ENCODE measurements at places on chromosomes 2 and 18.

DNA sequence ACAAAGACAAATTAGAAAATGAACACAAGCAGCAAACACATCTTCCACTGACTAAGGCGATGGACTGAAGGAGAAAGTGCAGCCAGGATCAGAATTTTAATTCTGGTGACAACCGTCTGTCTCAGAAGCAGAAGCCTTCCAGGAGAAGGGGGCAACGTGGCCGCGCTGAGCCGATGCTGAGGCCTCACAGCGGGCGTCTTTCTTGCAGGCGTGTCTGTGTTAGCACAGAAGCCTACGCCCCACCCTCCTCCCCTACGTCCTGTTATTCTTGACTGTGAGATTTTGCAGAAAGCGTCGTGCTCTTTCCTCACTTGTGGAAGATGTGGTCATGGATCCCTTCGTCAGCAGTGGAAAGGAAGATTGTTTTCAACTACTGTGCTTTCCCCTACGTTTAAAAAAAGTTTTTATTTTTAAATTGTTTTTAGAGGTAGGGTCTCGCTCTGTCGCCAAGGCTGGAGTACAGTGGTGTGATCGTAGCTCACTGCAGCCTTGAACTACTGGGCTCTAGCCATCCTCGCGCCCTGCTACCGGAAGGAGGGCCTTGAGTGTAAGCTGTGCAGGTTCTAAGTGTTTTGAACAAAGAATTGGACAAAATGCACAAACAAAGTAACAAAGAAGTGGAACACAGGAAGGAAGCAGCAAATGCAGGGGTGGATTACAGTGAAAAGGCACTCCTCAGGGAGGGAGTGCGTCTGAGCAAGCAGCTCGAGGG, 422.0 kb downstream of the GALR1 start:
- no peak for DNase-seq

- no peak for DNase-seq
These were observed 40.6 kb downstream of the FASTKD2 start for GRCh38 chr2:206805887-206806607.

DNA sequence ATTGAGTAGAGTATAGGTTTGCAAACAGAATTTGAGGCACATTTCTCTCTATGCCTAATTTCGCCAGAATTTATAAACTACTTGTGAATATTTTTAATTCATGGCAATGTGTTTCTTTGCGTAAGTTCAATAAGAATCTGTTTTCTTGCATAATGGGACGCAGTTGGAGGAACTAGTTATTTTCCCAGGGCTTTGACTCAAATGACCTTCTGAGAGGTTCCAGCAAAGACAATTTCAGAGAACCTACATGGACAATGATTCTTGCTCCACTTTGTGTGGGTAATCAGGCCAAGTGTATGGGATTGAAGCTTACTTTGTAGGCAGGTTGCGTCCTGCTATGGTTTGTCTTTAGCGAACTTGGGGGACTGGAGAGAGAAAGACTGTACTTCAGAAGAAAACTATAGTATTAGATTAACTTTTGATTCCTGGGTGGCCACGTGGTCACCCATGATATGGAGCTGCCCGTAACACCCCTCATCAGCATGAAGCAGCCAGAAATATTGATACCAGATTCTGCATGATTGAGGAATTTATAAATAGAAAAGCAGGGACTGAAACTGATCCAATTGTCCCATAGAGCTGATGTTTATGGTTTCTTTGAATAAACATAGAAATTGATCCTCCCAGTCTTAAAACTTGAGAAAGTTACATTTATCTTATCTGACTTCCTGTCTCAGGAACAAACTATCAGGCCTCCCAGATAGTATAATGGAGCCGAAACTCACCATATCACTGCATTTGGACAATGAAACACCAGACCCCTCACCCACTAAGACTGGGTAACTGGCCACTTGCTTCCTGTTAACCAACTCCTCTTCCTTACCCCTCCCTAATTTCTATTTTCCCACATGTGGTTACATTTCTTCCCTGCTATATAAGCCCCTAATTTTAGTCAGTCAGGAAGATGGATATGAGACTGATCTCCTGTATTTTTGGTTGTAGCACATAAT, 815.3 kb upstream of the HS6ST1 start:
- no peak for DNase-seq

DNA sequence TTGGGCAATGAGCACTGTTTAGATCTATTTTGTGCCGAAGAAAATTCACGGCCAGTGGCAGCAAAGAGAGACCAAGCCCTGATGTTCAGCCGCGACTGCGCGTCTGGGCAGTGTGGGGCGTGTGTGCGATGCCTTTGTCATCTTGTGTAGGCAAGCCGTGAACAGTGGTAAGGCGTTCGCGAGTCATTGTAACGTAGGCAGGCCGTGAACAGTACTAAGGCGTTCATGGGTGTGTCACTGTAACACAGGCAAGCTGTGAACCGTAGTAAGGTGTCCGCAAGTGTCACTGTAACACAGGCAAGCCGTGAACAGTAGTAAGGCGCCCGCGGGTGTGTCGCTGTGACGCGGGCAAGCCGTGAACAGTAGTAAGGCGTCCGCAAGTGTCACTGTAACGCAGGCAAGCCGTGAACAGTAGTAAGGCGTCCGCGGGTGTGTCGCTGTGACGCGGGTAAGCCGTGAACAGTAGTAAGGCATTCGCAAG, 99.9 kb downstream of the NFATC1 start:
- DNase-seq, result no peak

GRCh38 chr18:74360852-74361655, 45.4 kb downstream of the C18orf63 start:
- no peak for DNase-seq

DNA sequence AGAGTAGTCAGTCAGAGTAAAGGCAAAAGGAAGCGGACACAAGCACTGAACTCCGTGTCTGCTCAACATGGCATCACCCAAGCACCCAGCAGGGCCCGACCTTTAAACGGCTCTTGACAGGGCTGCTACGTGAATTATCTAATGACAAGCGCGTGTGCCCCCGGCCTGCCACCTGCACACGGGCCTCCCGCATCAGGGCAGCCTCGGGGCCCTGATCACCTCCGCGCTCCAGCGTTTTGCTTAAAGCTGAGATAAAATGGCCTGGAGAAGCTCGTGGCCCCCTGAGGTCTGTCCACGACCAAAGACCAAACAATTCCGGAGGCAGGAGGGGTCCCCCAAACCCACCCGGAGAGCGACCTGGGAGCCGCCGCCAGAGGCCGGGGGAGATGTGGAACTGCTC, 376 bp downstream of the NDUFA10 start:
- DNase-seq, result no peak

GRCh38 chr2:74513605-74514367, 464 bp upstream of the TLX2 start:
- no peak for DNase-seq

DNA sequence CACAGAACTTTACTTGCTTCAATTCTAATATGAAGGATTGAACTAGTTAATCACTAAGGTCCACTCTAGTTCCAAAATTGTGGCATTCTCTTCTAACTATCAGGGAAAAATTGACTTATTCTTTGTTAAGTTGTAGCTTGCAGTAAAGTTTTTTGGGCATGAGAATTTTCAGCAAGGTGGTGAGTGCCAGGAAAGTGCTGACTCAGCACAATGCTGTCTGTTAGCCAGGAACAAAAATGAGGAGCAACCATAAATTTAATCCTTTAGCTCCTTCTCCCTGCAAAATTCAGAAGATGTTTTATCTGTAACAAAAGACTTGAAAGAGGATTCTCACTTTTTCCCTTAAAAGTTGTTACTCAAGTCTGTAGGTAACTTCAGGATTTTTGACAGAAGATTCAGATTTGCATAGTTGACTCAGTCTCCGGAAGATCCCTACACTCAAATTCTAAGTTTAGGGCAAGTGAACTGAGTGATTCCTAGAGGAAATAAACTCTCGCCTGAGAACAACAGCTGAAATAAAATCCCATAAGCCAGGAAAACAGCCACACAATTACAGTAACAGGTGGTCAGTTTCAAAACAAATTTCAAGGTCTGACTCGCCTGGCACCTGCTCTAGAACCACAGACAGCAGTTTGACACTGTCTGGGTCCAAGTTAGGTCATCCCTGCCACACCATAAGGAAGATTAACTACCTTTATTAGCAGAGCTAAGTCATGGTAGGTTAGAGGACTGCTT, 20.2 kb upstream of the DARS1 start:
- DNase-seq, result no peak

DNA sequence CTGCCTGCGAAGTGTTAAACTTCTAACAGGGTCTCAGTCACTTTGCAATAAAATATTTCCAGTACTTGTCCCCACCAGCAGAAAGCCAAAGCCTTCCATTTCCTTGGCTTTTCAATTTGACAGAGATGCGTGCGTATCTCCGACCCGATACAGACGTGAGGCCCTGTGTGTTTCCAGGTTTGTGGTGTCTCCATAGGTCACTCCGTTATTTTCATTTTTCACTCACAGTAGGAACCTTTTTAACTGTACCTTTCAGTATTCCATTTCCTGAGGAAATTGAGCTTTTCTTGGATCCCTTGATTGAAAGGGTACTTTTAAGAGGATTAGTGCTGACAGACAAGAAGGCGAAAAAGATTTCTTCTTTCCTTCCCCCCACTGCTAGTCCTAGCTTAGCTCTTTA, 116.3 kb upstream of the TTN start:
- DNase-seq, result no peak

DNA sequence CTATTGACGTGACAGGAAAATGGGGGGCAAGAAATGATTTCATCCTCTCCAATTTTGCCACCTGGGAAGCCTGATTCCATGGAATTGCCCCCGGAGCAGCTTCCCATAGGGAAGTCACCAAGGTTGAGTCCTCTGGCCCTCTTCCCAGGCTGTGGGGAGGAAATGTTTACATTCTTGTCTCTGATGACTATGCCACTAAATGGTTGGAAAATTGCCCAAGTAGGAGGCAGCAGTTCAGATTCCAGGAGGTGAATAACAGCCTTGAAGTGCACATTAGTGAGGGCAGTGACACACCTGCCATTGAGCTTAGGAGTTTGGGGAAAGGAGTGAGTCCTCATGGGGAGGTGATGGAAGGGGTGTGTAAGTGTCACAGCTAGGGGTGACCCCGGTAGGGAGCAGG, 449.2 kb upstream of the DCC start:
- DNase-seq, result no peak

DNA sequence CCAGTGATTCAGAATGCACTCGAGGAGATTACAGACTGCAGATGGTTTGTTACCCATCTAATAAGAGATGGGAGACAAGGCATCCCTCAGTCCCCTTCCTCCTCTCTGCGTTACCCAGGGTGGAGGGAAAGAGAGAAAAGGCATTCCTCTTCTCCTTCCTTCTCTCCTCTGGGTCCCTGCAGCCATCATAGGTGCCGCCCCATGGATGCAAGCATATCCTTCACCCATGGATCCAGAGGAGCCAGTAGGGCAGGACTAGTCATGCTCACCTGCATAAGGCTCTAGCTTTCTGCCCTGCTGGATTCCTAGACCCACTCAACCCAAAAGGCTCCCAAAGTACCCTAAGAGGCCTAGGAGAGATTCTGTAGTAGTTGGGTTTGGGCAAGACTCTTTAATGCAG, 20.4 kb downstream of the CMPK2 start:
- no peak for DNase-seq

DNA sequence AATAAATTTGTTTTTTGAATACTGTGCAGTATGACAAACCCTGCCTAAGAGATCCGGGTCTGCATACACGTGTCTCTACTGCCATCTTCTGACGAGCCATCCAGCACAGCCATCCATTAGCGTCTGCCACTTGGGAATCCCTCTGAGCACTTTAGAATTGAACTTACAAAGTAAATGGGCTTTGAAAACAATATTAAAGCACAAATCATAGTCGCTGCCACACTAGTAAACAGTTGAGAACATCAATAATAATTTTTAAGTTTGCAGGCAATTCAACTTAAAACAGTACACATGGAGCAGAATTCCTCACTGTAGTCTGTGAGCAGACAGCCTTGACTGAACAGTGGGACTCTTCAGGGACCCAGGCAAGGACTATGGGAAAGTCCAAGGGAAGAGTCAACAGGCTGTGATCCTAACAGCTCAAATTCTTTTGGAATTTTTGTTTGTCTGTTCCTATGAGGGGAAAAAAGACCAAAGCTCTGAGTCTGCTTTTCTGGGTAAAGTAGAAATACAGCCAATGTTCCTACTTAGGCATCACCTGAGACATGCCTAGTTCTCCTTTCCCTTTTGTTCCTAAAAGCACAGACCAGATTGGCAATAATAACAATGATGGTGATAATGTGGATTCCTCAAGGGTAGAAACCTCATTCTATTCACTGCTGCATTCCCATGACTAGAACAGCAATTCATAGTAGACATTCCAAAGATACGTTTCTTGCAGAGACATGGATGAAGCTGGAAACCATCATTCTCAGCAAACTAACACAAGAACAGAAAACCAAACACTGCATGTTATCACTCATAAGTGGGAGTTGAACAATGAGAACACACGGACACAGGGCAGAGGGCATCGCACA, 92.9 kb downstream of the MREG start:
- DNase-seq, result peak; percentile 70

DNA sequence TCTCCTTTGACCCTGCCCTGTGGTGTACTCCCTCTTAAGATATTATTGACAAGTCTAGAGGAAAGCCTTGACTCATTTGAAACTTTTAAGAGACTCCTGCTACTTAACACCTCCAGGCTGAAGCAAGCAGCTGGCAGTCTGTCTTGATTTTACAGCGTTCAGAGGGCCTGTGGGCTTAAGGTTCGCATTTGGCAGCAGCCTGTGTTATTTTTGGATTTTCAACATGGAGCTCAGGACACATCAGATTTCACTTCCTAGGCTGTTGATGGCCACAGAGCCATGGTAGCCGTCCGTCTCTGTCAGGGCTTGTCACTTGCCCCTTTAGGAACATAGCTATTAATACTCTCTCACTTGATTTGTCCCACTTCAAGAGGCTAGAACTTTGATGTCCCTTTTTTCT, 73.6 kb downstream of the VWA3B start:
- DNase-seq, result no peak

GRCh38 chr18:24560511-24560981, 100.1 kb downstream of the HRH4 start:
- DNase-seq, result no peak

- no peak for DNase-seq
These were observed 120.0 kb upstream of the EPC2 start for GRCh38 chr2:148524519-148524919.

DNA sequence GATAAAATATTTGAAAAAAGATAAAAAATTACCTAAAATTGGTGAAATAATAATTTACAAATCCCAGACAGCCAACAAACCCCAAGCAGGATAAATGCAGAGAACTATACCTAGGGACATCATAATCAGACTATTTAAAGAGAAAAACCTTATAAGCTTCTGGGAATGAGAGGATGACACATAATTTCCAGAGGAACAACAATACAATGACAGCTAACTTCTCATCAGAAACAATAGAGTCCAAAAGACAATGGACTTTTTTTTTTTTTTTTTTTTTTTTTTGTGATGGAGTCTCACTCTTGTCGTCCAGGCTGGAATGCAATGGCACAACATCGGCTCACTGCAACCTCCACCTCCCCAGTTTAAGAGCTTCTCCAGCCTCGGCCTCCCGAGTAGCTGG, 65.2 kb downstream of the SOCS6 start:
- no peak for DNase-seq

Measured in ovary (tissue), 10 donors.